Cardiac septum (tissue), 1 donor: ENCODE measurements at places on chromosomes 2 and 18. TPM values are rescaled to one million over a fixed set of nuclear protein-coding genes. Genes with fewer than 3 reads are reported as not detected.

GRCh38 chr2:44753552-44754285 lies 187.8 kb upstream of the SIX3 start:
- no peak for DNase-seq

SLC4A3 gene
- total RNA-seq: 396 TPM

- DNase-seq: no peak
Measured at GRCh38 chr2:46411985-46412384, 67.4 kb upstream of the TMEM247 start.

DNA sequence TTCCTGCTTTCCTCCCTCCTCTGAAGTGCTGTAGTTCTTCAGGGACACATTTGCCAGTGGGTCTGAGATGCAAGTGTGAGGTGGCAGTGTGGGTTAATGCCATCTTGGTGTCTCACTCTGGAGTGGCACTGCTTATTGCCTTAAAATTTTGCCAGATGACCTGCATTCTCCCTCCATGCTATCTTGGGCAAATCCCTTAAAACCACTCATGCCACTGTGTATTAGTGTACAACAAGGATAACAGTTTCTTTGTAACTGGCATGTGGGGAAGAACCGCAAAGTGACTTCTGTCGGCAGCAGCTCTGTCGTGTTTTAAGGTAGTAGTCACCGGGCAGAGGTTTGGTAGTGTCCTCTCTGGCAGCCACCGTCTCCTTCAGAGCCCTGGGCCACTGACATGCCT lies 124.2 kb downstream of the NEDD4L start:
- DNase-seq: no peak
